HL-60 (cell line): ENCODE measurements at places on chromosomes 16 and 17.

DNA sequence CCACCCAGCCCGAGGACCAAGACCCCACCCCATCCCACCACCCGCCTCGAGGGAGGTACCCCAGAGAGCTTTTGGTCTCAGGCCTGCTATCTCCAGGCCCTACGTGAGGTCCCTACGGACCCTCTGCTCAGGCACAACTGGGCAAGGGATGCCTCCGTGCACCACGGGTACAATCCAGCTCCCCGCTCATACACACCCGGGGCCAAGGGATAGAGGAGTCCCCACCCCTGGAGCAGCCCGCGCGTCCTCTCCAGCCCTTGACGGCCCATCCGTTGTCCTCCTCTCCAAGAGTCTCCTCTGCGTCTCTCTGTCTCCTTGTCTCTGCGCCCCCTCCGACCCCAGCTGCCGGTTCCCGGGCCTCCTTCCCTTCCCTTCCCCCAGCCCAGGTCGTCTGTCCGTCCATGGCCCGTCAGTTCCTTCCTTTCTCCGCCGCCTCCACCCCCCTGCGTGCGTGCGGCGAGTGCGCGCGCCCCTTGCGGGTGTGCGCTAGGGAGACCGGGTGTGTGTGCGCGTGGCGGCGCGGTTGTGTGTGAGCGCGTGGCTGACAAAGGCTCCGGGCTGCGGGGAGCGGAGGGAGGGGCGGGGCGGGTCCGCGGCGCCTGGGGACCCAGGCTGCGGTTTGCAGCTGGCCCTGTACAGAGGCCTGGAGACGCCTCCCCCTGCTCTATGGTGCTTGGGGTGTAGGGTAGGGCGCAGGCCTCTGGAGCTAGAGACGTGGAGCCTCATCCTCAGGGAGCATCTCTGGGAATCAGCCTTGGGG is 930 bp downstream of the SPNS2 start:
- peak; percentile 69 for DNase-seq

GRCh38 chr16:31869511-31870201 is 4.0 kb upstream of the ZNF267 start:
- peak; percentile 96 for DNase-seq

DNA sequence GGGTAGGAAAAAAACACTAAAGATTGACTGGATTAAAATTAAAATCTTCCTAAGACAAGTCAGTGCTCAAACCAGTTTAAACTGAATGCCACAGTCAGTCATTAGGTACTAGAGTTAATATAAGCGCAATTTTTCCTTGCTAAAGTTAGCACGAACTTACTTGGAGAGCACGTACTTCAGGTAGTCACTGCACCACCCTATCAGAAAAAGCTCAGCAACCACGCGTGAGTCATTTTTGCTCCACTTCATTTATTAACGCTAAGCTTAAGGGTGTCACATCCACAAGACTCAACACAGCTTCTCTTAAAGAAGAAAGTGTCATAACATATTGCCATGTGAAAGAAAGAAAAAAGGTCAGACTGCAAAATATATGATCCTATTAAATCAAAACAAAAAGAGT is 53.1 kb downstream of the TEX2 start:
- DNase-seq, result no peak

DNA sequence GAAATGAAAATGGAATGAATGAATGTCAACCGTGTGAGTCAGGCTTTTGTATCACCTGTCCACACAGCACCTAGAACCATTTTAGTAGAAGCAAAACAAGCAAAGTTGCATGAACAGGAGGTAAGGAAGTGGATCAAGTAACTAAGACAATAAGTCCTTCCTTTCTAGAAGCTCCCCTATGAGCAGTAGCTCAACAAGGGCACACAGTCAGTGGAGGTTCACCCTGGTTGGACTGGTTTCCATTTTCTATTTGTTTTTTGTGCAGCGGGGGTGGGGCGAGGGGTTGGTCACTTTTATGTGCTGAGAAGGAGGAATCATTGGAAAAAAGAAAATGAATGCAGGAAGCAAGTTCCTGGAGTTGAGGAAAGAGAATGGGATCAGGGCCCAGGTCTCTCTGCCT is 4.0 kb upstream of the HSBP1 start:
- no peak for DNase-seq

DNA sequence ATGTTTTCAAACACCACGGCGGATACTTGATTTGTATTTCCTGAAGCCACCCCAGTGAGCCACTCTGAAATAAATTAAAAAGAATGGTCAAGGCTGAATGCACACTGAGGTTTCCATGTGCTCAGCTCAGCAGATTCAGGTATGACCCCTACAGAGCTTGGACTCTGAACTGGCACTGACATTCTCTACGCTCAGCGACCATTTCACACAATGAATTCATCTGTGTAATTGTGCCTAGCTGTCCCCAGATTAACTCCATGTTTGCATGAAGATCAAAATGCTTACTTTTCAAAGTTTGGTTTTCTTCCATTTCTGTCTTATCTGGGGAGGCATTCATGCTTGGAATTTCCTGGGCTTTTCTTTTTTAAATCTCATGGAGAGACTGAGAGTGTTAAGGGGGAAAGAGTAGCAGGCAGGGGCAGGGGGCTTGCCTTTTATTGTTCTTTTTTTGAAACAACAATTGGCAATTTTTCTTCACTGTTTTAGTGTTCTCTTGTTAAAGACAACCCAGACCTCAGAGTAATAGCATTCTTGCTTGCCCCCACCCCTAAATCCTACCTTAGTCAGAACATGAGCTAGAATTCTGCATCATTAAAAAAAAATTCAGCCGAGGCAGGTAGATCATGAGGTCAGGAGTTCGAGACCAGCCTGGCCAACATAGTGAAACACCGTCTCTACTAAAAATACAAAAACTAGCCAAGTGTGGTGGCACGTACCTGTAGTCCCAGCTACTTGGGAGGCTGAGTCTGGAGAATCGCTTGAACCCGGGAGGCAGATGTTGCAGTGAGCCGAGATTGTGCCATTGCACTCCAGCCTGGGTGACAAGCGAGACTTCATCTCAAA is 85.5 kb upstream of the HNF1B start:
- no peak for DNase-seq

- DNase-seq, result no peak
These were observed 24.4 kb downstream of the LASP1 start for GRCh38 chr17:38894276-38894675.

DNA sequence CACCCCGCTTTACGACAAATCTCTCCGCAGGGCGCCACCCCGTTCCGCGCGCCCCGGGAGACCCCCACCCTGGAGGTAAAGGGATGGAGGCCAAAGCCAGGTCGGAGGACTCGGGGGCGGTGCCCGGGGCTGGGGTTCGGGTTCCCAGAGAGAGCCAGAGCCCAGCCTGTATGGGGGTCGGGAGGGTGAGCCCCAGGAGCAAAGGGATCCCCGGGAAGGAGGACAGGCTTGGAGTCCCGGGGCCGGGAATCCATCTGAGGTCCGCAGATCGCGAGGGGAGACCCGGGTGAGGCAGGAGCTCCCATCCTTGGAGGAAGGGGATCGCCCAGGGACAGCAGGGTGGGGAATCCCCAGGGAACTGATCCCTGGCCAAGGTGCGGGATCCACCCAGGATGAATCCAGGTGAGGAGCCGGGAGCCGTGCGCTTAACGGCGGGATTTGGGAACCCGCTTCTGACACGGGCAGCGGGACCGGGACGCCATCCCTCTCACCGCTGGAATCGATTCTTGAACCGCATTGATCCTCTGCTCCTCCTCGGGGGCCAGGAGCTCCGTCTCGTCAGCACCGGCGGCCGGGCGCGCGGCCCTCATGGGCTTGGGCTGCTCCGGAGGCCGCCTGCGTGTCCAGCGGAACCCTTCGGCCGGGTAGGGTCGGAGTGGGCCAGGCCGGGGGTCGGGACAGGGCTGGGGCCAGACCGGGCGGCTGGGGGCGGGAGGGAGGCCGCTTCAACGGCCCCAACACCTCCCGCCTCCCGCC is at the start of gene MMD:
MMD (minus strand) TSS at position 657 of the 756 bp plus-strand sequence; CDS start at position 517, 140 bp downstream.
- no peak for DNase-seq

GRCh38 chr17:20012017-20012536 is 2.9 kb downstream of the SPECC1 start:
- no peak for DNase-seq

DNA sequence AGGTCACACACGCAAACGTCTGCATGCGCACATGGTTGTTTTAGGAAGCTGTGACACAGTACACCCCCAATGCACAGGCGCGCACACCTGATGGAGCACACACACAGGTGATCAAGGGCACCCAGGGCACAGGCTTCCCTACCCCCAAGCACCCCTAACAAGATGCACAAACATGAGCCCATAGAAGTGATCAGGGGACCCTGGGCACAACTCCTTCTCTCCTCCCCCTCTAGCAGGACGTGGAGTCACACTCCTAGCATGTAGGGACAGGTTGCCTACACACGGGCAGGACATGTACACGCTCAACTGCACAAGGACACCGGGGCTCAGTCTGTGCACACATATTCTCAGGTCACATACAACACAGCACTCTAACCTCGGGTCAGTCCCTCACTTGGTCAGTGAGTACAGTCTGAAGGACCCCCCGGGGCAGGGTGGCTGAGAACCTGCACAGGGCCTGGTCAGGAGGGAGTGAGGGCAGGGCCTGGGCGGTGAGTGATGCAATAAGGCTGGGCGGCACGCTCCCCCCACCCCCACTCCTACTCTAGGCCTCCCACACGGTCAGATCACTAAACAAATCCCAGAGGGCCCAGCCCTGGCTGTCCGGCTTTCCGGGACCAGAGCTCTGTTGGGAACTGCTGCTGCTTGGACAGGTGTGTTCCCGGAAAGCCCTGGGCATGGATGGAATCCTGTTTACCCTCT is 751 bp upstream of the DOC2B start:
- no peak for DNase-seq

GRCh38 chr16:259814-260253 is 15.9 kb downstream of the RGS11 start:
- DNase-seq, result no peak

GRCh38 chr16:2194166-2194834 is 2.1 kb downstream of the CASKIN1 start:
- no peak for DNase-seq

GRCh38 chr17:66317629-66318028 is 15.2 kb downstream of the PRKCA start:
- no peak for DNase-seq

- no peak for DNase-seq
These were observed 43.8 kb upstream of the TOB1 start for GRCh38 chr17:50909765-50910605.

DNA sequence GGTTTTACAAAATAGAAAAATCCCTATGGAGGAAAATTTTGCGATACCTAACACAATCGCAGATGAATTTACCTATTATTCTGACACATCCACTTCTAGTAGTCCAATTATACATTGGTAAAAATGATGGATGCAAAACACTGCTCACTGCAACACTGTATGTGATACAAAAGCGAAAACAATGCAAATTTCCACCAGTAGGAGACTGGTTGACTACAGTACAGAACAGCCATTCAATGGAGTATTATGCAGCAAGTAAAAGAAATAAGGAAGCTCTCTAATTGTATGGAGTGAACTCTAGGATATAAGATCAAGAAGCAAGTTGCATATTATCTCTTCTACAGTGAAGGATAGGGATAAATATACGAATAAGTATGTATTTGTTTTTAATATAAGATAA is 48.5 kb downstream of the SETD6 start:
- DNase-seq, result peak; percentile 15

GRCh38 chr16:61007694-61008093 is 1028.5 kb downstream of the CDH8 start:
- DNase-seq, result no peak

GRCh38 chr16:19118938-19119431 is 5.2 kb downstream of the ITPRIPL2 start:
- peak; percentile 82 for DNase-seq

- DNase-seq, result no peak
These were observed 687.3 kb downstream of the CDH11 start for GRCh38 chr16:64434526-64435069.

- DNase-seq, result peak; percentile 24
These were observed 587 bp downstream of the PLD6 start for GRCh38 chr17:17205368-17206123.

GRCh38 chr17:522919-523318 is 170.3 kb upstream of the RPH3AL start:
- DNase-seq, result no peak

GRCh38 chr16:50244140-50244503 is 22.2 kb upstream of the ADCY7 start:
- DNase-seq, result no peak

GRCh38 chr17:66580184-66580955 is 254.5 kb upstream of the CACNG5 start:
- no peak for DNase-seq

DNA sequence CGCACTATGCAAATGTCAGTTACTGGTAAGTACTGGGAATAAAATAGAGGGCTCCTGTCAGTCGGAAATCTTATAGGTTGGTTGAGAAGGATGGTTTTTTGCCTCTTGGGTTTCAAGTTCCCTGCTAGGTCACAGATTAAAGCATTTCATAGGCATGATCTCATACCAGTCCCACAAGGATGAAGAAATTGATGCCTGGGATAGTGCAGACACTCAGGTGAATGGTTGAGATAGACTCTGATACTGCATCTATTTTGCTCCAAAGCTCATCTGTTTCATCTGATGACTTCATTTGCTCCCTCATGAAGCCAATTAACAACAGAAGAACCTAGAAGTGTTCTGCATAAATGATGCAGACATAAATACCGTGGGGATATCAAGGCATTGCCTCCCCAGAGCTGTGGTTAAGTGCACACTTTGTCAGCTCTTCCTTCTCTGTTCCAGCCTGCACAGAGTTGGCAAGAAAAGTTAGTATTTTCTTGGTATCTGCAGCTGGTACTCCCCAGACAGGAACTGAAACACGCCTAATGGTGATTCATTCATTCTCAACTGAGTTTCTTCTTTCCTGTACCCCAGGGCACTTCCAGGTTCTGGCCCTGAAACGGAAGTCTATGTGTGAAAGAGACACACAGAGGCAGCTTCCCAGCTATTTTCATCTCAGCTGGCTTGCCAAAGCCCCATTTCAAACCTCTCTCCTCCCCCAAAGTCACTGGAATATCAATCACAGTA is 418.3 kb upstream of the SALL1 start:
- DNase-seq, result no peak

DNA sequence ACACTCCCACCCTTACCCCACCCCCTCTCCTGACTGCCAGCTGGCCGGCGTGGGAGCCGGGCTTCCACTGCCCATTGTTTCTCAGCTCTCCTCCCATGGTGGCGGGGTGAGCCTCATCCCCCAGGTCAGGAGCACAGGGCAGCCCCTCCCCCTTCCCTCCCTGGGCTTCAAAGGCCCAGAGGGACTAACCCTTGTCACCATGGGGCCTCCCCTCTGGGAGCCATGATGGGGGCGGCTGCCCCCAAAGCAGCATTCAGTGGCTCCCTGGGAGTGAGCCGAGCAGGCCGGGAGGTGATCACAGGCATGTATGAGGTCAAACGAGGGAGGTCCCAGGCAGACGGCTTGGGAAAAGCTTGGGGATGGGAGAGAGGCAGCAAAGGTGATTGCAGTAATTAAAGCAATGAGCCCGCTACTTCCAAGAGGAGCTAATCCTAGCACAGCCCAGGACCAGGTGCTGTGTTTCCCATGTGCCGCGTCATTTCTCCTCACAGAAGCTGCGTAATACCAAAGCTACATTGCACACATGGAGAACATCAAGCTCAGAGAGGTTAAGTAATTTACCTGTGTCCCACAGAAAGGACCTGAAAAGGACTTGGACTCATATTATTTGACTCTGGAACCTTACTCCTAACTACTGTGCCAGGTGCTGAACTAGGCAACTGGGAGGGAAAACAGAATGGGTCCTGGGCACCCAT is 24.5 kb downstream of the CDK5RAP3 start:
- no peak for DNase-seq
